ENCODE measurements at places on chromosomes 5 and 9.
A peak's percentile ranks its signal among the peaks of the same experiment; 100 is the strongest.

DNA sequence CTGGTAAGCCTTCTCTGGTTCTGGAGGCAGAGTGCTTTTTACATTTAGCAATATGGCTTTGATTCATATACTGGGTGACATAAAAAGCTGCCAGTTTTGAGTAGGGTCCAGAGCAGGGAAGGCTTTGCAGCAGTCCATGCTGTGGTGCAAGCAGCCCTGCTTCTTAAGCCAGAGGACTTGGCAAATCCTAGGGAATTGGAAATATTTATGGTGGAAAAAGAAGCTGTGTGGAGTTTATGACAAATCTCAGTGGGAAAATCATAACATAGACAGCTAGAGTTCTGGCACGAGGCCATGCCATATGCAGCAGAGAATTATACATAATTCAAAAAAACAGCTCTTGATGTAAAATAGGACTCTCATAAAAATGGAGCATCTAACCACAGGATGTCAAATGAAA is 536.4 kb downstream of the RASEF start:
- DNase-seq, result no peak

- DNase-seq, result no peak
These were observed 26.3 kb downstream of the SPATA31C1 start for GRCh38 chr9:87944096-87944495.

- DNase-seq, result no peak
These were observed 108.1 kb downstream of the UNC13B start for GRCh38 chr9:35269919-35270318.

DNA sequence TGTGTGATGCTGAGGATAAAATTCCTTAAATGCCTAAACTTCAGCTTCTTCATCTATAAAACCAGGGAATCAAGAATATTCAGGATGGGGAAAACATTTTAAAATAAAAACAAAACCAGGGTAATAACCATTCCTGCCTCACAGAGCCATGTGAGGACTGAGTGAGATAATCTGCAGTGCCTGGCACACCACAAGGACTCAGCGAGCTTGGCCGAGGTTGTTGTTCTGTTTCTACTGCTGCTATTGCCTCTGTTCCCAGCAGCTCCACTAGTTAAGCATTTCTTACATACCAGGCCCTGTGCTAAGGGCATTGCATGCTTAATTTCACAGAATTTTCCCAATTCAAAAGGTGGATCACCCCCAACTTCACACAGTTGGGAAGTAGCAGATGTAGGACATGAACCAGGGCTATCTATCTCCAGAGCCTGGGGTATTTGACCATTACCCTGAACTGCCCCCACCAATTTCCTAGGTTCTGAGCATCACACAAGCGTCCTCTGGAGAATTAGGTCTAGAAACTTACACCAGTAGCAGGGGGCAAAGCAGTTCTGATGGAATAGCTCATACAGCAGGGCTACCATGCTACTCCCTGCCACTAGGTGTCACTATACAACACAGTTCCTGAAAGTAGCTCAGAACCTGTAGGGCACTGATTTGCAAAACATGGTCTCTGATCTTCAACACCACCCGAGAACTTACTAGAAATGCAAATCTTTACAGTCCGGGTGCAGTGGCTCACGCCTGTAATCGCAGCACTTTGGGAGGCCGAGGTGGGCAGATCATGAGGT is 74.3 kb downstream of the LRSAM1 start:
- peak; percentile 59 for DNase-seq

DNA sequence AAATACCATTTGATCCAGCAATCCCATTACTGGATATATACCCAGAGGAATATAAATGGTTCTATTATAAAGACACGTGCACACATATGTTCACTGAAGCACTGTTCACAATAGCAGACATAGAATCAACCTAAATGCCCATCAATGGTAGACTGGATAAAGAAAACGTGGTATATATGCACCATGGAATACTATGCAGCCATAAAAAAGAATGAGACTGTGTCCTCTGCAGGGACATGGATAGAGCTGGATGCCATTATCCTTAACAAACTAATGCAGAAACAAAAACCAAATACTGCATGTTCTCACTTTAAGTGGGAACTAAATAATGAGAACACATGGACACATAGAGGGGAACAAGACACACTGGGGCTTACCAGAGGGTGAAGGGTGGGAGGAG is 39.4 kb downstream of the GKAP1 start:
- no peak for DNase-seq

- no peak for DNase-seq
These were observed 28.4 kb downstream of the SV2C start for GRCh38 chr5:76111477-76112174.

All from activated CD8-positive, alpha-beta T cell treated with anti-CD3 and anti-CD28 coated beads, Interleukin-2, amount 10 ng/mL, durations not matched to agents 7 days and 5 days (primary cell).